Stimulated activated CD8-positive, alpha-beta memory T cell treated with anti-CD3 and anti-CD28 coated beads, Interleukin-7, amount 100 ng/mL, for 48 hours (primary cell): ENCODE measurements at places on chromosomes 2 and 18.

- no peak for DNase-seq
Observed at GRCh38 chr2:19068206-19068605, 290.2 kb downstream of the OSR1 start.

GRCh38 chr2:74502720-74503505, 3.5 kb upstream of the LBX2 start:
- DNase-seq: peak; percentile 51

- DNase-seq: no peak
Observed at GRCh38 chr18:6413579-6414117, 1.1 kb downstream of the L3MBTL4 start.

- no peak for DNase-seq
Observed at GRCh38 chr18:78323453-78324197, 656.0 kb upstream of the SALL3 start.

GRCh38 chr2:175930504-175930903, 71.6 kb downstream of the LNPK start:
- DNase-seq: no peak

DNA sequence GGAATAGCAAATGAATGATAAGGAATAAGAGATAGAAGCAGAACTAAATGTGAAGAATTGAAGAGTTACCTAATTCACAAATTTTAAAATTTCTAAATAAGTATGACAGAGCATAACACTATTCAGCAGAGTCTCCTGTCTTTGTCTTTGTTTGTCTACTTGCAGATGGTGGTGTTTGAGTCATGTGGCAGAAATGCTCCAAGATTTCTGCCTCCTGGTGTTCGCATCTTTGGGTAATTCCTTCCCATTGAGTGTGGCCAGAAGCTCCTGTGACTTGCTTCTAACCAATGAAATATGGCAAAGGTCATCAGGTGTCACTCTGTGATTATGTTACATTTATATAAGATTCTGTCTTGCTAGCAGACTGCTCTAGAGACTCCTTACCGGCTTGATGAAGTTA, 45.6 kb upstream of the GALNT3 start:
- DNase-seq: no peak

- DNase-seq: no peak
Observed at GRCh38 chr18:72630991-72631390, 86.8 kb upstream of the CBLN2 start.

- DNase-seq: no peak
Observed at GRCh38 chr2:240655931-240656886, 26.5 kb downstream of the AQP12B start.

DNA sequence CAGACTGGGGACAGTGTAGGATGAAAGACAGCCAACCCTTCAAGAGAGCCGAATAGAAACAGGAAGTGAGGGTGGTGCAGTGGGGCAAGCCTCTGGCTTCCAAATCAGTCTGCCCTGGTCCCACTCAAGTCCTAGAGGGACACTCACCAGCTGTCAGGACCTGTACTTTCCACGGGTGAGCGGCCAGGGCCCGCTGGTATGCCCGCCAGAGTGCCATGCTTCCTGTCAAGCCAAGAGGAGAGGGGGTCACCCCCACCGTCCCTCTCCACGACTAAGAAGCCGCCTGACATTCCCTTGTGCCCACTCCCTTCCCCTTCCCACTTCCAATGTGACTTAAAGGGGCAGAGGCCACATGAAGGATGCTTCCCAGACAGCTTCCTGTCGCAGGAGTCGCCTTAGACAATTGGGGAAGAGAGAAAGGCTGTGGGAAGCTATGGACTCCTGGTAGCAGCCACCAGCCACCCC, 564 bp downstream of the MPV17 start:
- DNase-seq: no peak

- DNase-seq: no peak
Observed at GRCh38 chr2:182593394-182593975, 122.6 kb upstream of the DNAJC10 start.

- no peak for DNase-seq
Observed at GRCh38 chr18:79796016-79796415, 1.7 kb upstream of the KCNG2 start.

DNA sequence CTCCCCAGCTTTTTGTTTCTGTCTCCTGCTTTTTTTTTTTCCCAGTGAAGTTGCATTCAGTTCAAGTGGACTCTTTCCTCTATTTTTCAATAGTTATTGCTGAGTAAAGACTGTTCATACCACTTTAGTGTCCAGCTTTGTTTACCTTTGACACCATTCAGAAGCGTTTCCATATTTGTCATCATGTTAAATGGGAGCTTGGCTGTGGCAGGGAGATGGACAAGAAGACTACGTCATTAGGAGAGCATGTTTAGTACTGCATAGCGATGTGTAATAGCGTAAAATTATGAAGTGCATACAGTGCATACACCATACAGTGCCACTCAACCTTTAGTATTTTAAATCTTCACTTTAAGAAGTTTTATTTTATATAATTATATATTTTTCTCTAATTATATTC, 655.9 kb downstream of the DCC start:
- DNase-seq: no peak

DNA sequence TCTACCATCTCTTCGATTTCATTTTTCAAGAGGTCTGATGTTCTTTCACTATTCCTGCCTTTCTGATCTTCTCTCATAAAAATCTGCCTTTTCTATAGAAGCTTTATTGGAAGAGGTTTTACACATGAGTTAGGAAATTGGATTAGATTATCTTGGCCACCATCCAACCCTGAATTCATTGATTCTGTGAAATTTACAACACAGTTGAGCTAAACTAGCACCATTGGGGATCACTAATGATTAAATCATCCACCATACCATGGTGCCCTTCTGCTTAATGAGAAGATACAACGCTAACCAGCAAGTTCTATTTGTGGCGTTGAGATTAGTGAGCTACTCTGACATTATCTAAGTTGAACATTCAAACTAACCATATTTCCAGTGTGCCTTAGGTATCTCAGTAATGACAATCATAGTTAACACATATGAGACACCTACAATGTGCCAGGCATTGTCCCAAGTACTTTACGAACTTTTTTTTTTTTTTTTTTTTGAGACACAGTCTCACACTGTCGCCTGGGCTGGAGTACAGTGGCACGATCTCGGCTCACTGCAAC, 17.3 kb upstream of the LBH start:
- DNase-seq: no peak

DNA sequence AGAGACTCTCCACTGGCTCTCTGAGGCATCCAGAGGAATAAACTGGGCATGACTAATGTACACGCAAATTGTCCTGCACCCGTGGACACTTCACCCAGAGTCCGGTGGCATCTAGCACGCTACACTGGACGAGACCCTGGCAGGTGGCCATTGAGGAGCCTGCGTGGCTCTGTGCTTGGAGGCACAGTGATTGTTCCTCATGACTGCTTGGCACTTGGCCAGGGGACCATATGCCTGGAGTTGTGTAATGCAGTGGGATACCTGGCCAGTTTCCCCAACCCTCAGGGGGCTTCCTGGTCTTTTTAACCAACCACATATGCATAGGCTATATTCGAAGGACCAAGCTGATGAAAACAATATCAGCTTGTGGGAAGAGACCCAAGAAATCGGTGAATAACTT, 66.6 kb downstream of the MTCL1 start:
- no peak for DNase-seq

GRCh38 chr18:74994502-74995418, 214.2 kb downstream of the PTGR3 start:
- no peak for DNase-seq

GRCh38 chr2:31812051-31812798, 198.6 kb downstream of the MEMO1 start:
- DNase-seq: peak; percentile 3

- peak; percentile 93 for DNase-seq
Observed at GRCh38 chr2:135820003-135820618, 16.9 kb downstream of the LCT start.

DNA sequence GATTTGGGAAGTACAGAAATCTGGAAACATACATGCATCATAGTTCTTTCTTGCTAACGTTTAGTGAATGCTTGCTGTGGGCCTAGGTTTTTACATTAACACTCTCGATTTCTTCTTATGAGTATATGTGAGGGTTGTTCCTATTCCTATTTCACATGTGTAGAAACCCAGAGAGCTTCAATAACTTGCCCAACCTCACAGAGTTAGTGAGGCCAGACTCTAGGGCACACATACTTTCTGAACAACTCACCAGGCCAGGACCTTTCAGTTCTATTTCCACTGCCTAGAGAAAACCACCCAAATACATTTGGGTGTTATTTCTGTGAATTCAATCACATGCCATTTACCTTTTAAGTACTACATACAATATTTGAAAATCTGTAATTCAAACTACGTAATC, 8.2 kb upstream of the KCTD1 start:
- DNase-seq: no peak

- no peak for DNase-seq
Observed at GRCh38 chr2:40361478-40361877, 90.4 kb downstream of the SLC8A1 start.

DNA sequence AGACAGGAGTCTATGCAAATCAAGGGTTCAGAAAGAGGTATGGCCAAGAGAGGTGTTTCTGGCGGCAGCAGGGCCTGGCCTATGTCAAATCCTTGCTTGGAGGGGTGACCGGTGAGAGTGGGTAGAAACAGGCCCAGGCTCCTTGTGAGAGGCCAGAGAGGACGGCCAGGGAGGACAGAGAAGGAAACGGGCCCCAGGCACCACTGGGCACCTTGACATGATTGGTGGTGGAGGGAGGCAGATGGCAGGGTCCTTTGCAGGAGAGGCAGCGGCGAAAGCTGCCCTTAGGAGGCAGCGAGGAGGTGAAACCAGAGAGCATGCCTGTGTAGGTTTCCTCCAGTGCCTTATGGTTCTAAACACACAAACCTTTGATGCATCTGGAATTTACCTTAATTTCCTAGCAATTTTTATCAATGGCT, 6.2 kb downstream of the RAMP1 start:
- DNase-seq: no peak

DNA sequence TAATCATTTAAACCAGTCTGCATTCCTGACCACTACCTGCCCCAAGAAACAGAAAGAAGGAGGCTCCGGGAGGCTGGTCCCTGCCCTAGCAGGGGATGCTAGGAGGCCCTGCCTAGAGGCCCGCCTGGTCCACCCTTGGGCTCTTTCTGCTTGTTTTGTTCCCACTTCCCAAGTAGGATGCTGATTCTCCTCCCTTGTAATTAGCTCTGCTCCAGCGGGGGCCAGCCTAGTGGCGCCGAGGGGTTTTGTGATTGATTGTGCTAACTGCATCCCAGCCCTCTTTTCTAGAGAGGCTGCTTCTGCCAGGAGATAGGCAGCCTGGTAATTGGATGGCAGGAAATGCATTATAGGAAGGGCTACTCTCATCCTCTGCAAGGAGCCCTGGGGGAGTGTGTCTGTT, 220.0 kb downstream of the LOXHD1 start:
- DNase-seq: no peak

GRCh38 chr2:152036611-152037469, 62.0 kb downstream of the CACNB4 start:
- DNase-seq: peak; percentile 29

DNA sequence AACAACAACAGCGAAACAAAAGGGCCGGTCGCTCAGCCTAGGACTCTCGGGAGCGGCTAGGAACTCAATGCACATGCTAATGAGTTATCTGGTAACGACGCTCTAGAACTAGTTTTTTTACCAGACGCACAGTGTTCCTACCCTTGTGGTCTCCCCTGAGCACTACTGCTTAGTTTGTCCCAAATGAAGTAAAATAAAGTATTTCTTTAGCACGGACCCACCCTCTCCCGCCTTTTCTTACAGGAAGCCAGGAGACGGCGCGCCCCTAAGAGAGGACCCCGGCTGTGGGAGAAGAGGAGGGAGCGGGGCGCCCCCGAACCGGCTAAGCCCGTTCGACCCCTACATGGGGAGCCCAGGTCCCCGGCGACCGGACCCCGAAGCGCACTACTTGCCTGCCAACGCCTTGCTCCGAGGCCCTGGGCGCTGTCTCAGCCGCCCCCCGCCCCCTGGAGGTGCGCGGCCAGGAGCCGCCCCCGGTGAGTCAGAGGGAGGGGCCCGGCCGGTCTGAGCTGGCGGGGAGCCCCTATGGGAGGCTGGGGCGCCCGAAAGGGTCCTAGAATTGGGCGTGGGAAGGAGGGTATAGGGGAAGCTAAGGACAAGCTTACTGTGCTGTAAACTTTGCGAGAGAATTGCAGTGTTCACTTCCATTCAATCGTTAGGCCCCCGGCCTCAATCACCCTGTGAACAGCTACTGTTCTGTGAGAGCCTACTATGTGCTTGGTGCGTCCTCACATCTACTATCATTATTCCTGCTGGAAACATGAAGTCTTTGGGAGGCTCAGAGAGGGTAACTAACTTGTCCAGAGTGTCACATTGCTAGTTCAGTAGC, 3.6 kb upstream of the CAPG start:
- DNase-seq: peak; percentile 39

GRCh38 chr18:58860747-58861231, 3.9 kb upstream of the ZNF532 start:
- no peak for DNase-seq
